ENCODE measurements at places on chromosomes 12 and 14. TPM values are rescaled to one million over a fixed set of nuclear protein-coding genes. Genes with fewer than 3 reads are reported as not detected.

DNA sequence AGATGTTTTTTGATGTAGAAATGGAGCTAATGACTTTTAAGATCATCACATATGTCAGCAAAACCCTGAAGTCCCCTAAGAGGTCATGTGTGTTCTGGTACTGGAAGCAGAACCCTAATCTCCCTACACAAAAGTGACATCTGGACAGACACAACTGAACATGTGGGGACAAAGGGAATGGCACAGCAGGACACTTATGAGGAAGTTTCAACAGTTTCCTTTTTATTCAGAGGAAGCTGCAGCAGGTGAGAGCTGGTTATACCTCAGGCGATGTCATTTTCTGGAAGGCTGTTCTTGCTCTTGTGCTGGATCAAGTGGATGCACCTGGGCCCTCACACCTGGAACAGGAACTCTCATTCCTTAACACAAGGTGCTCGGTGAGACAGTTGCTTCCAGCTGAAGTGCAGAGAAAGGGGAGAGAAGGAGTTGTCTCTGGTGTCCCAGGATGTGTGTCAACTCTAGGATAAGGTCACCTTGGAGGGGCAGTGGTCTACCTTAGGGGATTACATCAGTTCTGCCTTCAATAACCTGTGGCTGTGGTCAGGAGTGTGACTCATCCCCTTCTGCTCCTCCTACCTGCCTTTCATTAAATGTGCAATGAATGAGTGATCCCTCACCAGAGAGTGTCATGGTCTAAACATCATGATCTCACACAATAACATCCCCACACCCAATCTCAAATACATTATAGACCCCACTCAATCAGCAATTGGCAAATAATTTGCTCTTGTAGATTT is 463.4 kb downstream of the TMEM121 start:
- DNase-seq: no peak

DNA sequence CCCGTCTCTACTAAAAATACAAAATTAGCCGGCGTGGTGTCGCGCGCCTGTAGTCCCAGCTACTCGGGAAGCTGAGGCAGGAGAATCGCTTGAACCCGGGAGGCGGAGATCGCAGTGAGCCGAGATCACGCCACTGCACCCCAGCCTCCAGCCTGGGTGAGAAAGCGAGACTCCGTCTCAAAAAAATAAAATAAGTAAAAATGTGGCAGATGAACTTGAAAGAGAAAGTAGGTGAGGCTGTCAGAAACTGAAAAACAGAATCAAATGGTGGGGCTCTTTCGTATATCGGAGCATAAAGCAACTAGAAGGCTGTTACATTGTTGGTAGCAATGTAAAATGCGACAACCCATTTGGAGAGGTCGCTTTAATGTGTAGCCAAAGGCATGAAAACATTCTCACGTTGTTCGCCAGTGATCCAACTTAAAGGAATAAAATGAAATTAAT is 767 bp upstream of the CCNT1 start:
- DNase-seq: peak; percentile 3

- DNase-seq: no peak
Observed at GRCh38 chr14:101047326-101047725, 143.8 kb upstream of the RTL1 start.

DNA sequence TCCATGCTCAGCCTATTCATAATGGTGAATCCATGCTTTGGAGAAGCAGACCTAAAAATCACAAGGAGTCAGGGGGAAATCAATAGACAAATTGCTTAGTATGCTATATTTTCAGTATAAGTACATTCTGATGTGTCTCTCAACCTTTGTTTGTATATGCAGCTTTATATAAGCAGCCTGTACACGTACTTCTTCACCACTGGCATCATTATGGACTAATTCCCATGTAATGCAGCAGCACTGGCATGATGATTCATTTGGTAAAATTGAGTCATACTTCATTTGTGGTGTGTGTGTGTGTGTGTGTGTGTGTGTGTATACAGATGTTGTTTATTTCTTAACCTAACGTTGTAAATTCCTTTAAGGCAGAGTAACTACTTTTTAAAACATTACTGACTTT is 10.9 kb downstream of the DCP1B start:
- no peak for DNase-seq

- no peak for DNase-seq
Observed at GRCh38 chr12:66851134-66851533, 172.3 kb upstream of the GRIP1 start.

The FAM222A gene
- polyA plus RNA-seq: 6.5 TPM

DNA sequence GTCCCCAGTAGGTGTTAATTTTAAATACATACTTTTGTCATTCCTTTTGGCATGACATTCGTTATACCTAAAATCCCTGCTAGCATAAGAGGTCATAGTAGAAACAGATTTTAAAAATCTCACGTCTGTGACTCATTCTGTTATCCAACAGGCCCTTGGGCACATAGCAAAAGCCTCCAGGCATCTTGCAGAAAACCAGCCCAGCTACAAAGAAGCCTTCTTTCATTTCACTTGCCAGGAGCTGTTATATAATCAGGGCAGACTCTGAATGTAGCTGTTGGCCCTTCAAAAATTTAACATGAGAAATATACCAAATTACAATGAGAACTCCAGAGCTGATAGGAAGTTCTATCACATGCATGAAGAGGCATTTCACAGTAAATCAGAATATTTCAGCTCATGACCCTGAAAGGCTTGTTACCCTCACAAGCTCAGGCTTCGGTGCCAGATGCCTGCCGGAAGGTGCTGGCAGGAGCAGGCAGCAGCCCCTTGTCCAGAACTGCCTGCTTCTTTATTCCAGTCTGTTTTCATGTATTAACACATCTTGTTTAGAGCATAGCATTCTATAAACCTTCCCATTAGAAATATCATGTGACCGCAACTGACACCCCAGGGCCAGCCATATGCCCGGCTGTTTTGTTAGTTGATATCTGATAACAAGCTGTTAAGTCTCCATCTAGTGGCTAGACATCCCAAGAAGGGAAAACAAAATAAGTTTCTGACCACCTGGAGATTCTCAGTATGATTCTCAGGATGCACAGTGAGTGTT is 17.8 kb downstream of the E2F7 start:
- DNase-seq: no peak

DNA sequence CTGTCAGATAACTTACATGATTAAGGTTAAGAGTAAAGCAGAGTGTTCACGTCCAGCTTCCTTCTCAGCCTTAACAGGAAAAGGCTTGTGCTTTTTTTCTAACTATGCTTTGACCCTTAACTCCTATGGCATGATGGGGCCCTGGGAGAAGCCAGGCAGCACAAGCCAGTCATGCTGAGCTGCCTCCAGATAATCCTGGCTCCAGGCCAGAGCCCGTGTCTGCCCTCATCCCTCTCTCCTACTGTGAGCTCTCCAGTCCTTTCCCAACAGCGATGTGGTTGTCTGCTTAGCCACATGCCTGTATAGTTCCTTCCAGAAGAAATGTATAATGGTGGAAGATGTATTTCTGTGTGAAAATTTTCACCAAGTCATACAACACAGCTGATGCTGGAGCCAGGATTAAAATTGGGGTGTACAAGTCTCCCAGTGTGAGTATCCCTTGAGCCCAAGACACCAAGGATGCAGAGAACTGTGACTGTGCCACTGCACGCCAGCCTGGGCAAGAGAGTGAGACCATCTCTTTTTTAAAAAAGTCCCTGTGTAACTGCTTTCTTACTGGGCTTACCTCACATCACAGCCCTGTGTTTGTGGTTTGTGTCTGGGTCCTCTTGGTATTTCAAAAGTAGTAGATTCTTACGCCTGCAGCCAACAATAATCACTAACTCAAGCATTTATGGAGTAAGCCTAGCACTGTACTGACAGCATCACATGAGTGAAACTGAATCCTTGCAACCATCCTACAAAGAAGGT is 7.9 kb upstream of the ITFG2 start:
- DNase-seq: no peak

DNA sequence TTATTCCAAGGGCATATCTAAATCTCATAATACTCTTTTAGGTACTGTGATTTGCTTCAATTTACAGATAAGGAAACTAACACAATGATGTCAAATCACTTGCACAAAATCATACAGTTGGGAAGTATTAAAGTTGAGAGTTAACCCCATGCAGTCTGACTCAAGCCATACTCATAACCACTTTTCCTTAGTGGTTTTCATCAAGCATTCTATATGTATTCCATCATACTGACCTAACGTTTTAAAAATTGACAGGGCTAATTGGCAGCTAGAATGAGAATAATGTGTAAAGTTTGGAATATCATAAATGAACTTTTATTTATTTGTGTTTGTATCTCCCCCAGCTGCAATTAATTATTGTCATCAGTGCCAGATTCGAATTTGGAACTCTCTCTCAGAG is 20.9 kb downstream of the PUS7L start:
- no peak for DNase-seq

GRCh38 chr12:131395971-131396573 is 314.8 kb upstream of the SFSWAP start:
- no peak for DNase-seq

- DNase-seq: no peak
Observed at GRCh38 chr12:54285150-54286041, 4.9 kb downstream of the HNRNPA1 start.

GRCh38 chr14:27995691-27996090 is 770.9 kb upstream of the FOXG1 start:
- no peak for DNase-seq

- DNase-seq: no peak
Observed at GRCh38 chr14:64830961-64831360, 48.7 kb downstream of the SPTB start.

GRCh38 chr12:94204499-94205247 is 56.3 kb downstream of the PLXNC1 start:
- DNase-seq: no peak

DNA sequence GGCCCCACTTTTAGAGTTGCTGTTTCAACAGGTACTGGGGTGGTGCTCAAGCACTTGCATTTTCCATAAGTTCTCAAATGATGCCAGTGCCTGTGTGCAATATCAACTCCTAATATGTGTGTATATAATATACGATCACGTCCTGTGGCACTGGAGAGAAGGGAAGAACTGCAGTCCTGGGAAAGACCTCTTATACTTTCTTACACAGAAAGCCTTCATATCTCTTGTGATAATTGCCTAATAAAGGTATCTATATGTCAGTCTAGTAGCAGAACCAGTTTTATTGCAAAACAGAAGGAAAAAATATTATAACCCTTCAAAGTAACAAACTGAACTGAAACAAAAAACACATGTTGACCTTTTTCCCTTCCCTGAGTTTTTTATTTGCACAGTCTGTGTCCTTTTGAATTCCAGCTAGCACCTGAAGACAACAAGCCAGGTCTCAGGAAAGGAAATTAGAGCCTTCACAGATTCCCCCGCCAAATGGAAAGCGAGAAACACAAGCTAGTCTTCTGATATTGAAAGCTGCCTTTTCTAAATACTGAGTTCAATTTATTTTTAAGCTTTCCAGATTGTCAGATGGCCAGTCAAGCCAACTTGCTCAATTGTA is 44.4 kb downstream of the IGF1 start:
- DNase-seq: no peak

DNA sequence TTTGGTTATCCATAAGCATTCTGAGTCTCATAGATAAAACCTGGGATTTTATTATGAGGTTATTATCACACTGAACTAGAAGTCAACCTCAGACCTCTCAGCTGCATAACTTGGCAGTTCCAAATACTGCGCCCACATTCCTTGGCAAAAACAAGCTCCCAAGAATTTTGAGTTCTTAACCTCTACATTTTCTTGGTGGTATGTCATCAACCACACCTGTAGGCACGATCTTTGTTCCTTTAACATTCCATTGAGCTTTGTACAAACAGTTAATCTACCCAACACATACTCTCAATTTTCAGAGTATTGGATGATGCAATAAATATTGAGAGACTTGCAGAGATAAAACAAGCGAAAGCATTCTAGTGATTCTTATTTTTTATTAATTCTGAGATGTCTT is 371.8 kb upstream of the PRICKLE1 start:
- DNase-seq: no peak

DNA sequence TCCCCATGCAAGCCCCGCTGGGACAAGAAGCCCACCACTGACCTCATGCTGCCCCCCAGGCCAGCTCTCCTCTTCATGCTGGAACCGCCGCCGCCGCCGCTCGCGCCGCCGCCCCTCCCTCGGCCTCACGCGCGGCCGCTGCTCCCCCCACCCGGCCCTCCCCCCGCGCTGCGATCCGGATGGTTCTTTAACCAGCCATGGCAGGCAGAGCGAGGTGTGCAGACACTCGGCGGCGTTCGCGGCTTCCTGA is at the start of gene DCAF5:
TSS of gene DCAF5 (minus strand) at position 218 of the 250 bp plus-strand sequence. CDS start at position 77, 141 bp downstream.
- DNase-seq: no peak

DNA sequence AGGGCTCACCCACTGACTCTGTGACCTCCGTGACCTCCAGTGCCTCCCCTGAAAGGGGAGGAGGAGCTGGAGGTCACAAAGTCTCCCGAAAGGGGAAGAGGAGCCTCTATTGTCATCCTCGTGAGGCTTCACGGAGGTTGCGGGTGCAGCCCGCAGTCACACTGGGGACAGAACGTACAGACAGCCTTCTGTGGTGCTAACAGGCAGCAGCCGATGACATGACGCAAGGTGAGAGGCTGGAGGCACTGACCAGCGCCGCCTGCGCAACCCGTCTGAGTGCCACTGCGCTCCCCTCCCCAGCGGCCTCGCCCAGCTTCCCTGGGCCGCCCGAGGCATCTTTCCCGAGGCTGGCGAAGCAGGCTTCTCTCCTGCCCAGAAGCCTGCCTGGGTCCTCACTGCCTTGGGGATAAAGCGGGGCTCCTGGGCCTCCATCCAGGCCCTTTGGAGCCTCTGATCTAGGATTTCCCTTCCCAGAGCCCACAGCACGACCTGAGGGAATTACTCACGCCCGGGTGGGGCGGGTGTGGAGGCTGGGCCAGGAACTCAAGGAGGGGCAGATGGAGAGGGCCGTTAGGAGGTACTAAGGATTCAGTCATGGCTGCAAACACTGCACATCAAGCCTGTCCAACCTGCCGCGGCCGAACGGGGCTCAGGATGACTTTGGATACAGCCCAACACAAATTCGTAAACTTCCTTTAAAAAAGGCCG is 12.3 kb upstream of the LBHD2 start:
- DNase-seq: no peak

GRCh38 chr14:66643344-66643743 is 135.4 kb downstream of the GPHN start:
- no peak for DNase-seq

The SIX4 gene
- polyA plus RNA-seq: 8.6 TPM

The OR8S1 gene
- not detected for polyA plus RNA-seq

The CLEC2A gene
- not detected for polyA plus RNA-seq

- DNase-seq: no peak
Observed at GRCh38 chr12:14175206-14175605, 190.3 kb upstream of the ATF7IP start.

The RHEBL1 gene
- 1.8 TPM for polyA plus RNA-seq

The SIX1 gene
- 10.9 TPM for polyA plus RNA-seq

DNA sequence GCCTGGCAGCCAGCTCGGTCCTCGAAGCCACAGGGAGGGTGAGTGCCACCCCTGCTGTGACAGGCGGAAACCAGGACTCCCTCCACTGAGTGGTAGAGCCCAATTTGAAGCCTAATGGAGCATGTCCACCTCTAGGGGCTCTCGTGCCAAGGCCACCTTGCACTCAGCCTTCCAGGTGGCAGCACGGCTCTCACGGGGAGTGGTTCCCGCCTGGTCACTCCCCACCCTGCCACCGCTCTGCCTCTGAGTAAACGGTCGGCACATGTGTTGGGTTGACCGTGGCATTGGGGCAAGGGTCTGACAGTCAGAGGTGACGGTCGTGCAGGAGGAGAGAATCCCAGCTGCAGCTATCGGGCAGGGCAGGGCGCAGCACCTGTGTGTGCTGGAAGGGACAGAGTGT is 34.8 kb downstream of the IL31 start:
- DNase-seq: no peak

The SLCO1A2 gene
- 0.32 TPM for polyA plus RNA-seq

- DNase-seq: no peak
Observed at GRCh38 chr14:103362780-103363179, 22.4 kb upstream of the MARK3 start.

GRCh38 chr12:57046947-57047890 is 2.7 kb downstream of the MYO1A start:
- no peak for DNase-seq

GRCh38 chr14:34055157-34055950 is 104.5 kb upstream of the EGLN3 start:
- DNase-seq: no peak
